ENCODE measurements at places on chromosomes 16 and 17.
A peak's percentile ranks its signal among the peaks of the same experiment; 100 is the strongest.

- DNase-seq = no peak
Observed at GRCh38 chr16:25228372-25228771, 11.6 kb downstream of the AQP8 start.

DNA sequence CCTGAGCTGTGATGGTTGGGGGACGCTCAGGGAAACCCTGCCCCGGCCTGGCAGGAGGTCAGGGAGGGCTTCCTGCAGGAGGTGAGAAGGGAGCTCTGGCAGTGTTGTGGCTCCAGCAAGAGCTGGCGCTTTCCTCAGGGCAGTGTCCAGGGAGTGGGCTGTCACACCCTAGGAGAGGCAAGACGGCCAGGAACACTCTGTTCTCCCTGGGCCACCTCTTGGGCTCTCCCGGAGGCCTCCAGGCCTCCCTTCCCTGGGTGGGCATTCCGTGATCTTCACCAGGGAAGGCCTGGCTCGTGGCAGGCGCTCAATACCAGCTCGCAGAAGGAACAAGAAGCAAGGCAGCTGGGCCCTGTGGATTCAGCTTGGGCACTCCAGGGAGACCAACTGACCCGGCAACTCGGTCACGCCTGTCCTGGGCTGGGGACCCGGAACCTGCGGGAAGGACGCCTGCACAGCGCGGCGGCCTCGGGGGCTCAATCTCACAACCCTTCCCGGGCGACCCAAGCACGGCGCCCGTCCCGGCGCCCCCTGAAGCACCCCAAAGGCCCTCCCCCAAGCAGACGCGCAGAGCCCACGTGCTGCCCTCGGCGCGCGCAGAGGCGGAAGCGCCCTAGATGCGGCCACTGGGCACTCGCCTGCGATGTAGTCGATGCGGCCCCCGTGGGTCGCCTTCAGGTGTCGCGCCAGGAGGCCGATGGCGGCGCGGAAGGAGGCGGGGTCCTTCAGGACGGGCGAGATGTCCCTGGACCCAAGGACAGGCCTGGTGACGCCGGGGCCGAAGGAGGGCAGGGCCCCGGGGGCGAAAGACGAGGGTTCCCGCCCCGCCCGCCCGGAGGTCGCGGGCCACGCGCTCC lies 588 bp downstream of the APRT start:
- DNase-seq = peak; percentile 39

DNA sequence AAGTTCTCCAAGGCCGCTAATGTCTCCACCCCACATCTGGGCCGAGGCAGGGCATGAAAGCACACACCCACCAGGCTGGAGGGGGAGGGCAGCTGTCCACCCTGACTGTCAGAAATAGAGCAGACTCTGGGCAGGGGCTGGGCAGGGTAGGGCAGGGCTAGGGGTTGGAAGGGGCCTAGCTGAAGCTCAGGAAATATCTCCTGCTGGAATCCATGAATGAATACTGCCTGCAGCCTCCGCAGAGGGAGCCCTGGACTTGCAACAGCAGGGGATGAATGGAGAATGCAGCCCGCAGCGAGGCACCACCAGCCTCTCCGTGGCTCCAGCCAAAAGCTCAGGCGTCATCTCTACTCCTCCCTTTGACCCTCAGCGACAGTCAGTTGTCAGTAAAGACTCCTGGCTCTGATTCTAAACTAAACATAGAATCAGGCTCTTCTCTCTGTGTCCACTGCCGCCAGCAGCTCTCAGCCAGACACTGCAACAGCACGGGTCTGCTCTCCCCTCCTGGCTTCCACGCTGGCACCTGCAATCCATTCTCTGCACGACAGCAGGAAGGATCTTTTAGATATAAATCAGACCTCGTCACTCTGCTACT lies 23.9 kb upstream of the NGFR start:
- DNase-seq = no peak

- DNase-seq = no peak
Observed at GRCh38 chr16:64253525-64253924, 868.3 kb downstream of the CDH11 start.

DNA sequence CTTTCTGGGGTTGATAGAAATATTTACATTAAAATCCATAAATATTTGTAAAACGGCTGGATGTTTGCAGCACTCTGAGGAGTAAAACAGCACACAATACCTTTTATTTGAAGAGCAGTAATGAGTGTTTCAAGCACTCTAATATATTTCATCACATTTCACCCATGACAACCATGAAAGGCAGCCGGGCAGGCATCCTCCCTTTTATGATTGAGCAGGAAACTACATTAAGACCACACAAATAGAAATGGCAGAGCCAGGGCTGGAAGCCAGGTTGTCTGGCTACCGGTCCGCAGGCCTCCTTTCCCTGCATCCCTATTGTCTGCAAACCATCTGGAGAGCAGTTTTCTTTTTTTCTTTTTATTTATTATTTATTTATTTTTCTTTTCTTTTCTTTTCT lies 23.1 kb upstream of the GPRC5C start:
- peak; percentile 81 for DNase-seq
